Large intestine (tissue), 12 donors: ENCODE measurements at places on chromosomes 5 and 9. TPM values are rescaled to one million over a fixed set of nuclear protein-coding genes. Genes with fewer than 3 reads are reported as not detected.

GAS1 gene
- 23.6 TPM for polyA plus RNA-seq

FAT2 gene
- 0.75 TPM for polyA plus RNA-seq

REEP5 gene
- polyA plus RNA-seq = 73.6 TPM

NOXA1 gene
- polyA plus RNA-seq = 11.8 TPM

- no peak for DNase-seq
These were observed 60.0 kb downstream of the RAB14 start for GRCh38 chr9:121141706-121142105.

DNA sequence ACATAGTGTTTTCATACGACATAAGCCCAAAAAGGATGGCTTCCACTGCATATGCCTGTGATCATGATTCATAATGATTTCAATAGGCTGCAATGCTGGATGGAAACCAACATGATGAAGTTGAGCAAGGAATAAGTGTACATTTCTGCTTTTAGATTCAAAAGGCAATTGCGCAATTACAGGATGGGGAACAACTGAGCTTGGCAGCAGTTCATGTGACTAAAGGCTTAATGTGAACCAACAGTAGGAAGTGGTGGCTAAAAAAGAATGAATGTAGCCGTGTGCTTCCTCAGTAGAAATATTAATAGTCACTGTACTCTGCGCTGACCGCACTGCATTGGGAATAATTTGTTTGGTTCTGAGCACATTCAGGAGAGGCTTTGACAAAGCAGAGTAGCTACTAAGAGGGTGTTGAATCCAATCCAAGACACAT lies 51.2 kb downstream of the SLC1A3 start:
- peak; percentile 75 for DNase-seq

DNA sequence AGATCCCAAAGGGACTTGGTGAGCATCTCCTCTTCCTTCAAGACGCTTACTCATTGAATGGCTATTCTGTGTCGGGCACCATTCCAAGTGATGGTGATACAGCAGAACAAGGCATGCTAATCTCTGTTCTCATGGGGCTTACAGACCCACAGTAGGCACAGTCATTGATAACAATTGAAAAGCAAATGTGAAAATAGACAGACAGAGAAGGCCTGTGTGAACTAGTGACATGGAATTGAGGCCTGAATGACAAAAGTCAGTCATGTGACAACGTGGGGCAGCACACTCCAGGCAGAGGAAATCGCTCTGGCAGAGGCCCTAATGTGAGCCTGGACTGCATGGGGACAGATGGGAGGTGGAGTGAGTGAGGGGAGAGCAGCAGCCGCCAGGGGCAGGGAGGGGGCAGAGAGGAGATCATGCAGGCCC lies 70.7 kb upstream of the CPLX2 start:
- DNase-seq = no peak

DNA sequence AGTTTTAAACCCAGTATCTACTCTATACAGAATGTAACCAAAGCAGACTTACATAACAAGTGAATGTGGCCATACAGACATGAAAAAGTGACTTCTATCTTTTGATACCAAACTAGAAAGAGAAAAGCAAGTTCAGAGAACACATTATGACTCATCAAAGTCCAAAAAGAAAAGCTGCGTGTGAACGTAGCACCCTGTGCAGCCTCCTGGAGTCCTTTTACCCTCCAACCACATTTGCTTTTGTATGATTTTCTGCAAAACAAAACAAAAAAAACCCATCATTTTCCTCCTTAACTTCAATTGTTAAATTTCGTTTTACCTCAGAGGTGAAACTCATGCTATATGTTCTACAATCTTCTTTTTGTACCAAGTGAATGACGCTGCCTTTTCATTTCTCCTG lies 2.8 kb upstream of the SMARCA2 start:
- DNase-seq = no peak

GRCh38 chr5:128144491-128144890 lies 60.9 kb downstream of the SLC12A2 start:
- no peak for DNase-seq

DNA sequence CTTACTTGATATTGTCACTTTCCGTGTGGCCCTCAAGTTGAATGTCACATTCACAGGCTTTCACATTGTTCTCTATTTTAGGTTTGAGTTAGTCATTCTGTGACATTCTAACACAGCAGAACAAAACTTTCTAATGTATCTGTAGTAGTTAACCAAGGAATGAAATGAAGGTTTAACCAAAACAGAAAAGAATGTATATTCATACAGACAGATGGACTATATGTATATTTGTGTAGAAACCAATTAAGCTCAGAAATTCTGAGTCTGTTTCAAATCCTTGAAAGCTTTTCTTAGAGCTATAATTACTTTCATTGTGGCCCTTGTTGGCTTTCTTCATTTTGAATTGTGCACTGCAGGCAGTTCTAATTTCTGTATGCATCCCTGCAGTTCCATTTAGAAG lies 654.7 kb downstream of the LRRC70 start:
- no peak for DNase-seq

DNA sequence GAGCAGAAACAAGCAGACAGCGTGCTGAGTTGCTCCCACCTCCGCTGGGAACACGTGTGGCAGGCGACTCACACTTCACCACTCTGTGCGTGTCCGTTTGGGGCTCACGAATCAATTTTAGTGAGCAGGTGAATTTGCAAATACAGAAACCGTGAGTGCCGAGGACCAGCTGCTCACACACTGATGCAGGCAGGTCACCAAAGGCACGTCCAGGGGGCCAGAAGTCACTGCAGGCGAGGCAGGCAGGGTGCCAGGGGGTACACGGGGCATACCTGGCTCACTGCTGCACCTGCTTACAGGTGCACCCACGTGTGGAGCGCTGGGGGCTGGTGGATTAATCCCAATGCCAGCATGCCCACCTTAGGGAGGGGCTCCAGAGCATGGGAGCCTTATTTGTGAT lies 68.8 kb downstream of the ZNF354C start:
- DNase-seq = no peak

- DNase-seq = no peak
These were observed 61.5 kb upstream of the NUDT12 start for GRCh38 chr5:103624035-103624480.

GRCh38 chr9:116066221-116066620 lies 87.4 kb upstream of the PAPPA start:
- no peak for DNase-seq

DNA sequence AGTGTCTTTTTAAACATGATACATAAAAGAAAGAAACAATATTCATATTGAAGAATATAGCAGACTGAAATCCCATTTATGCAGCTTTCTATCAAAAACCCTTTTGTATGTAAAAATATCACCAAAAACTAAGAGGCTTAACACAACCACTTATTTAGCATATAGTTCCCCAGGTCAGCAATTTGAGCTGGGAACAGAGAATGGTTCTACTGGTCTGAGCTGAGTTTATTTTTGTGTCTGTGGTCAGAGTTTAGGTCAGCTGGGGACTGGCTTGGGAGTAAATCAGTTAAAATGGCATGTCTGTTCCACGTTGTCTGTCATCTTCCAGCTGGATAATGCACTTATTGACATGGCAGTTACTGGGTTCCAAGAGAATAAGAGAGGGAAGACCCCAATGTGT lies 165.0 kb downstream of the TMEM232 start:
- DNase-seq = no peak

- no peak for DNase-seq
These were observed 98.5 kb upstream of the LMX1B start for GRCh38 chr9:126515001-126515872.

- no peak for DNase-seq
These were observed 149.7 kb upstream of the ADCY2 start for GRCh38 chr5:7246287-7246686.

- DNase-seq = no peak
These were observed 558.8 kb downstream of the NR2F1-AS1 start for GRCh38 chr5:93022211-93022610.

- DNase-seq = no peak
These were observed 104.8 kb upstream of the ERCC6L2 start for GRCh38 chr9:95770653-95771131.
